ENCODE measurements at places on chromosomes 3 and 15.

DNA sequence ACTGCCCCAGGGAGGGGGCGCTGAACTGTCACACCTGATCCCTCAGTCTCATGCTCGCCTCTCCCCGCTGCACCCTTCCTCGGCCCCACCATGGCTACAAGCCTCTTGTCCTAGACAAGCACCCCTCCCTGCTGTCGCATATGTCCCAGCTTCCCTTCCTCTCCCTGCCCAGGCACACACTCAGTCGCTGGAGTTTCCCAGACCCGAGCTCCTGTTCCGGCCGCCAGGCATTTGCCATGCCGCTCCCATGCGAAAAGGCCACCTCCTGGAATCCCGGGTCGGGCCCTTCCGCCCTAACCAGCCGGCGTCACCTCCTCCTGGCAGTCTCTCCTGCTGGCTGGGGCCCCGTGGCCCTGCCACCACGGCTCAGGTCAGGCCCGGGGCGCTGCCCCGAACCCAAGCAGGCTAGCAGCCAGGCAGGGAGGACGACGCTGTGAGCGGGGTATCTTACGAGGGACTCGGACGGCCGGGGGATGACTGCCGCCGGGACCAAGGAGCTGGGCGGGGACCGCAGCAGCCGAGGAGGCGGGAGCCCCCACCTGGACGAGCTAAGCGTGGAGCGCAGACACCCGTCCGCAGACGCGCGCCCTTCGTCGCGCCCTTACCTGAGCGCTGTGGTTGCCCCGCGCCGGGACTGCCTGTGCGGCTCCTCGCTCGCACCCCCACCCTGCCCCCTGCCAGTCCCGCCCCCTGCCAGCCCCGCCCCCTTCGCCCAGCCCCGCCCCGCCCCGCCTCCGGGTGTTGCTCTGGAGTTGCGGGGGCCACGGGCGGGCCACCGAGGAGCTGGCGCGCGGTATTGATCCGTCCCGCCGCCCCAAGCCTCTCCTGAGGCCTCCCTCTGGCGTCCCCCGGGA lies at the start of gene ALS2CL:
Gene ALS2CL, minus strand, starts transcription at position 642 of the 854 bp plus-strand sequence. CDS start 4,239 bp downstream, outside the sequence.
- DNase-seq: peak; percentile 71

DNA sequence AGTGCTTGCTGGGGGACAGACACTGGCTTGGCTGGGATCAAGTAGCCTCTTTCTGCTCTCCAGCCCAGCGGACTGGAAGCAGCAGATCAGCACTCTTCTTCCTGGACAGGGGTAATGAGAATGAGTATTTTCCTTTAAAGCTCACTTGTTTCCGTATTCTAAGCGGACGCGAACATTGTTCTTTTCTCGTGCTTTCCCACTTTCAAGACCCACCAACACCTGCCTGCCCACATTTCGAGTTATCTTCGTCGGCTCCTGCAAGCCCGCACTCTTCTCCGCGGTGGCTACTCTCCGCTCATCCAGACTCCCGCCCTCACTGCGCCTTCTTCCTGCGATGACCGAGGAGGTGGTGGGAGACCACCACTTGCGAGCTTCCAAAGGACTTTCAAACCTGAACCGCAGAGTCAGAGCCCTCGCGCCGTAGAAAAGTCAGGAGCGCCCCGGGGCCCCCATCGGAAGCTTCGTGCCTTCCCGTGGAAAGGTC lies 1.6 kb upstream of the PPM1L start:
- DNase-seq: peak; percentile 14

DNA sequence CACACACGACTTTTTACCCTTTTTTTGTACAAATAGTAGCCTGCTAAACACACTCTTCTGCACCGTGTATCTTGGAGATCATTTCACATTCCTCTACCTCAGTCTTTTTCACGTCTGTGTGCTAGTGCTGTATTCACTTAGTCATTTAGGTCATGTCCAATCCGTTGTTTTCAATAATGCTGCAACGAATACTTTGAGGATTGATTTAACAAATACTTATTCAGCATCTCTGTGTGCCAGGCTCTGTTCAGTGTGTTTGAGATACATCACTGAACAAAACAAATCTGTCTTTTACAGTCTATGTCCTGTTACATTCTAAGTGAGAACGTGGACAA lies 882 bp downstream of the JMJD7 start:
- no peak for DNase-seq

DNA sequence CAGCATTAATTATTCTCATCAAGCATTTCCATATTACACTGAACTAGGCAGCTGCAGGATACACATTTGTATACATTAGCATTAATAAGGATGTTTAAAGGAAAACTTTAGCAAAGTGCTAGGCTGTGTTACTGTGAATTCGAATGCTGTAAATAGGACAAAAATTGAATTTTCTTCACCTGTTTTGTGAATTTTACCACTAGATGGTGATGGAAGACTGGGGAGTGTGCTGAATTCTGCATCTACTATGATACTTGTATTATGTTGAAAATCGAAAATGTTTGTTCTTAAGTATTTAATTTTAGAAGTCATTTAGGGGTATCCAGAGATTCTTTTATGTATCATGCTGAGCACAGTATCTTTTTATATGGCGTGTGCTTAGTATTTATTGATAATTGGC lies 12.3 kb upstream of the P2RY14 start:
- DNase-seq: no peak

DNA sequence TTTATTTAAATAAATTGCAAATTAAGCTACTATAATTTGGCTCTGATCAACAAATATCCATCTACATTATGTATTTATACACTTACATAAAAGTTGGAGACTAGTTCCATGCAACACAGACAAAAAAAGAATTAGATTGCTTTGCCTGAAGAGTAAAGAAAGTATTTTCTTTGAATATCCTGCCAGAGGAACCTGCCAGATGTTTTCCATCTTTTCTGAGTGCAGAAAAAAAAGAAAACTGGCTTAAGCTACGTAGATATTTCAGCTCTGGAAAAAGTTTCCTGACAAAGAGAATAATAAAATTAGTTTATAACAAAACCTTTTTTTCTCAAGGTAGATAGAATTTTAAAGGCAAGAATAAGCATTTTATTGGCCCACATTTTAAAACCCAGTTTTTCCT lies 607.5 kb upstream of the NAALADL2 start:
- DNase-seq: no peak

DNA sequence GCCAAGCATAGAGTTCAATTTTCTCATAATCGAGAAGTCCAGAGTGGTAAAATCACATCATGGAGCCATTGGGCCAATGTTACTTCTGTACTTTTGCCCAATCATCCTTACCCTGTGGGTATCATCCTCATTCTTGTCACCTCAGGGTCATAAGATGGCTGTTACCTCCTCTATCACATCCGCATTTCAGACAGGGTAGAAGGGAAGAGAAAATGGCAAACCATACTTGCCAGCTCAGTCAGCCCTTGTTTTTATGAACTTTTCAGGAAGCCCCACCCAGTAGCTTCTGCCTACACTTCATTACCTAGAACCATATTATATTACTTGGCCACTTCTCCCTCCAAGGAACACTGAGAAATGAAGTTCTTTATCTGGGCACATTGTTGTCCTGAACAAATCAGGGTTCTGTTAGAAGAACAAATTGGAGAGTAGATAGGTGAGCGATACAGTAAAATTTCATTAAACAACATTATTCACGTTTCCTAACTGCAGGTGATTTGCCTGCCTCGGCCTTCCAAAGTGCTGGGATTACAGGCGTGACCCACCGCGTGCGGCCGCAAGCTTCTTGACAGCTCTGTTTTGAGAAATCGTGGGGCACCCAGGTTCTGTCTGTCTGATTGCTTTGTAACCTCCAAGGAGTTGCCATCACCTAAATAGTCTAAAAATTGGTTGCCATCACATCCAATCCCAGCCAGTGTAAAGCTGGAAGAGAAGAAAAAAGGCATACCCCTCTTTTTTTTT lies 34.5 kb upstream of the RPN1 start:
- no peak for DNase-seq

GRCh38 chr3:88034491-88035275 lies 24.1 kb downstream of the CGGBP1 start:
- no peak for DNase-seq

DNA sequence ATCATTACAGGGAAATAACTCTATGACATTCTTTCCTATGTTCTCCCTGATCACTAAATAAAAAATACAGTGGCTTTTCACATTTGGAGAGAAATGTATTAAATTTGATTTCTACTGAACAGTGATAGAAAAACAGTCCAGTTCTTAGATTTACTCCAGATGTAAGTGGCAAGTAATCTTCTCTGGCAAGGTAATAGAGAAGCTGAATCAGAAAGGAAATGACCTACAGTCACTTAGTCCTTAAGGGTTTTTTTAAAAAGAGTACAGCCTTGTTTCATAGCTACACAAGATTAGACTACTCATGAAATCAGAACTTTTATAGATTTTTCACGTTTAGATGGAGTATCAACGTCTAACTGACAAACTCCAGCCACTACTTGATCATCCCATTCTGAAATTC lies 236.9 kb downstream of the CADPS start:
- DNase-seq: no peak

DNA sequence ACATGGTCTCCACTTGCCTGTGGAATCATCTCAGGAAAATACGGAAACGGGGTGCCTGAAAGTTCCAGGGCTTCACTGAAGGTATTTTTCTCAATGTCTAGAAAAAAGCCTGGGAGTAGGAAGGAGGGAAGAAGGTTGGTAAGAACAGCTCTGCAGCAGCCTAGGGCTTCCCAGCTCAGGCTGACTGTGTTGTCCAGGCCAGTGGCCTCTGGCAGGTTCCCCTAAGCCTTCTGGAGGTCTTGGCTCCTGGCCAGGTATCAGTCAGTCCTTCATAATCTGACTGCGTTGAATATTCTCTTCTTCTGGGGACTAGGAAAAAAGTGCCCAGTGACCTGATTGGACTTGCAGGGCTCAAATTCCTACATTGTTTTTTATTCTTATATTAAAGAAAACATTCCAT lies 38.6 kb downstream of the SSR3 start:
- no peak for DNase-seq

- DNase-seq: no peak
Observed at GRCh38 chr15:21270474-21270873, 169.8 kb downstream of the POTEB3 start.

Measured in stimulated activated CD4-positive, alpha-beta T cell treated with anti-CD3 and anti-CD28 coated beads, Interleukin-4, amount 100 ng/mL, for 4 hours (primary cell).